ENCODE measurements at places on chromosomes 6 and 20.

GRCh38 chr20:44785768-44786167 lies 24.6 kb downstream of the RIMS4 start:
- DNase-seq: peak; percentile 83

DNA sequence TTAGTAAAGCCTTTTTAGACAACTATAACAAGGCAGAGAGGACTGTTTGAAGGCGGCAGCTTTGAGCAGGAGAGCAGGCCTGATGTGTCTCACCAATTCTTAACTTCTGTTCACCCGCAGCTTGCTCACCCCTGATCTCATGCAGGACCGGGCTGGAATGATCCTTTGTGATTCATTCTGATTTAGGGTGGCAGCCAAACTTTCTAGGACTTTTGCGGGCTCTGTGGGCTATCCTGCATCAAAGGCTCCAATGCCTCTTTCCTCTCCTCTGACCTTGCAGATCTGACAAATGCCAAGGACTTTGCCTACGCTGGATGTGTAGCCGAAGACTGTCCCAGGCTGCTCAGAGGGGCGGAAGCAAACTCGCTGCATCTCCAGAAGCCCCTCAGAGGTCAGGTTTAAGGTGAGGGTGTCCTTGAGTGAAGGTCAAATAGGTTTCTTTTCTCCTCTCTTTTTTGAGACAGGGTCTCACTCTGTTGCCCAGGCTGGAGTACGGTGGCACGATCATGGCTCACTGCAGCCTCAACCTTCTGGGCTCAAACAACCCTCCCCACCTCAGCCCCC lies 72.3 kb downstream of the VEGFA start:
- no peak for DNase-seq

DNA sequence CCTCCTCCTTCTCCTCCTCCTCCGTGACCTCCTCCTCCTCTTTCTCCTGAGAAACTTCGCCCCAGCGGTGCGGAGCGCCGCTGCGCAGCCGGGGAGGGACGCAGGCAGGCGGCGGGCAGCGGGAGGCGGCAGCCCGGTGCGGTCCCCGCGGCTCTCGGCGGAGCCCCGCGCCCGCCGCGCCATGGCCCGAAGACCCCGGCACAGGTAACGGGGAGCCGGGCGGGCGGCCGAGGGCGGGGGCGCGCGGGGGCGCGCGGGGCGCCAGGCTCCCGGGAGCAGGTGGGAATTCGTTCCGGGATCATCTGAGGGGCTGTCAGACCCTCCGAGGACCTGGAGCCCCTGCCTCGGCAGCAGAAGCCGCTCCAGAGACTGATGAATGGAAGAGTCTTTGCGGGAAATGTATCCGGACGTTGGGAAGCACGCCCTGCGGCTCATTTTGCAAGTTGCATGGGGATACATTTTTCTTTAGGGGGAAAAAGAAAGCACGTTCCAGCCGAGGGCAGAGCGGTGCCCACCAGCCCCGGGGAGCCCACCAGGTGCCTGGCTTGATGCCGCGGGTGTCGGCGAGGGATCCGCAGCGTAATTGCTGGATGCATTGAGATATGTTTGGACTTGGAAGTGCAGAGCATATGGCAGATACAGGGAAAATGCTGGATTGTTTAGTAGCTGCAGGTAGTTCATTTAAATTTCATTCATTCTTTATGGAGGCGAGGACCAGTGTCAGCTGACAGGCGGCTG lies 394 bp downstream of the MYB start:
- peak; percentile 33 for DNase-seq

DNA sequence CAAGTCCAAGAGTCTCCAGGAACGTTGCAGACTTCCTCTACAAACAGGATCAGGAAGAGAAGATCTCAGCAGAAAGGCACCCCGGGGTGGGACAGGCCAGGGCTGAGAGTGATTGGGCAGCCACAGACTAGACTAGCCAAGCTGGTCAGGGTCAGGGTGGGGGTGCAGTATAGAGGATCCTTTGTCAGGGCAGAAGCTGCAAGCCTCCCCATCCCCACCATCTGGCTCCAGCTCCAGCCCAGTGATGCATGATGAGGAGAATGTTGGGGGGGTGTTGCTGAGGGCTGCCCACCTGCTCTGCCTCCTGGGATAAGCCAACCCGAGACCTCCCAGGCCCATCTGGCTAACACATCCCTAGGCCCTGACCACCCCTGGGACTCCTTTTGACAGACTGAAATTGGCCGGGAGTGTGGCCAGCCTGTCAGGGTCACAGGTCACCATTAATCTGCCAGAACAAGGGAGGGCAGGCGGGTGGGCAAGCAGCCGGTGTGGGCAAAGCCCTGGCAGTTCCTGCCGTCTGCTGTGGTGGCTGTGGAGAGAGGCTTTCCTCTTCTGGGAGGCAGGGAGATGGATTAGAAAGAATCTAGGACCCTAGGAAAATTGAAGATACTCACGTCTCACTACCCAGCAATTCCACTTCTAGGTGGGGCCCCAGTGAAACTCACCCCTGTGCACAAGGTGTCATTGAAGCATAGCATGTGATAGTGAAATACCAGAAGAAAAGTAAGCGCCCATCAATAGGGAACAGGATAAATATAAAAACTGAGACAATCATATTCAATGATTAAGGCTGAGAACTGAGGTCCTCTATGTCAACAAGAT lies 22.1 kb upstream of the SNTA1 start:
- no peak for DNase-seq

DNA sequence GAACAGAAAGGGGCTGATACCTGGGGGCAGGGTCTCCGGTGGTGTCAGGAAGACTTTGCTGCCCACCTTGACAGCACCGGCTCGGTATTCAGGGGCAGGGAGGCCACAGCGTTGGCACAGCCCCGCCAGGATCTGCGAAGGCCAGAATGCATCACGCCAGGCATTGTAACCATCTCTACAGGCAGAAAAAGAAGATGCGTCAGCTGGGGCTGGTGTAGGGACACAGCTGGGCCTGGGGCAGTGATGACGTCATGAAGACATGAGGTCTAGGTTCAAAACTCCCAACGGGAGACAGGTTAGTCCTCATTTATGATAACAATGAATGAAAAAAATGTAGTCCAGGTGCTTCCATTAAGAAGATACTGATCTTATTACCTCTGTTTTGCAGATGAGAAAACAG lies 22.0 kb downstream of the ERGIC3 start:
- DNase-seq: no peak

GRCh38 chr6:6407071-6407741 lies 86.7 kb upstream of the F13A1 start:
- DNase-seq: no peak

DNA sequence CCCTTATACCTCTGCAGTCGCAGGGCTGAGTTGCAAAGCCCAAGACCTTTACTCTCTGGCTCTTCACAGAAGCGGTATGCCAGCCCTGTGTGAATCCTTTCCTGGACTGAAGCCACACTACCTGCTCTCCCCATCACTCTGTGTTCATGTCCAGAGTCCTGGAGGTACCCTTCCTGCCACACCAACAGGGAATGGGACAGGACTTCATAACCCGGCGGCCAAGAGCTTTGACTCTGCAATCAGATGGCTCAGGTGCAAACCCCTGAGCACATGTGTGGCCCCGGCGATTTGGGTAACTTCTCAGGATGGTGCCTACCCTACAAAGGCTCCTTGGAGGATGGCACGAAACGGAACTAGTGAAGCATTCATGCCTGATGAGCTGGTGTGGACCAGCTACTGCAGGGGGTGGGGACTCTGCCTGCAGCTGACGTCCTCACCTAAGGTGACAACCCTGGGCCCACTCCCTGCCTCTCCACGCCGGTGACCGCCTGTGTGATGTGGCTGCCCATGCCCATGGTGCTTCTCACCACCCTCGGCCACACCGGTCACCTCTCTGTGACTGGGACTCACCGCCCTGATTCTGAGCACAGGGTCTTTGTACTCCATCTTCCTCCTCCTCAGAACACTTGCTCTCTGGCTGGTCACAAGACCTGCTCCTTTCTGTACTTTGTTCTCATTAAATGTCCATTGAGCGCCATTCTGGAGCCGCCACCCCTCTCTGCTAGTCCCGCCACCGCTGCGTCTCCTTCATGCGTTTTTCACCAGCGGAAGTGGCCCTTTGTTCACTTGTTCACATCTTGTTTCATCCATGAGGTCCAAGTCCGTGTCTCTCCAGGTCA lies 116.7 kb downstream of the SULF2 start:
- no peak for DNase-seq

GRCh38 chr20:37535443-37536132 lies 7.9 kb upstream of the BLCAP start:
- no peak for DNase-seq

- DNase-seq: no peak
Observed at GRCh38 chr6:159308198-159308597, 139.0 kb downstream of the FNDC1 start.

DNA sequence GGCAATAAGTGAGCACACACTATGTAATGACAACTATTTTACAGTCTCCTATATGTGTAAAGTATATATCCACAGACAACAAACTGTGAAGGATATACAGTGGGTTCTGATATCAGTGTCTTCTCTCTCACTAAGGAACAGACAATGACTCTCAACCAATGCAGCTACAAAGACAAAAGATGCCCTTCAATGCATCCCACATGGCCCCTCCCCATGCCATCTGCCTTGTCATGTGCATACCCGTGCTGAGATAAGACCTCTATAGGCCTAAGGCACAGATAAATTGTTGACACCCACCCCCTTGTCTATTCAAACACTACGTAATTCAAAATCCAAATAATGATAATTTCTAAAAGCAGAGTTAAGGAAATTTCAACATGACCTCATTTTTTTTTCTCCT lies 1123.5 kb upstream of the MAP3K7 start:
- no peak for DNase-seq

DNA sequence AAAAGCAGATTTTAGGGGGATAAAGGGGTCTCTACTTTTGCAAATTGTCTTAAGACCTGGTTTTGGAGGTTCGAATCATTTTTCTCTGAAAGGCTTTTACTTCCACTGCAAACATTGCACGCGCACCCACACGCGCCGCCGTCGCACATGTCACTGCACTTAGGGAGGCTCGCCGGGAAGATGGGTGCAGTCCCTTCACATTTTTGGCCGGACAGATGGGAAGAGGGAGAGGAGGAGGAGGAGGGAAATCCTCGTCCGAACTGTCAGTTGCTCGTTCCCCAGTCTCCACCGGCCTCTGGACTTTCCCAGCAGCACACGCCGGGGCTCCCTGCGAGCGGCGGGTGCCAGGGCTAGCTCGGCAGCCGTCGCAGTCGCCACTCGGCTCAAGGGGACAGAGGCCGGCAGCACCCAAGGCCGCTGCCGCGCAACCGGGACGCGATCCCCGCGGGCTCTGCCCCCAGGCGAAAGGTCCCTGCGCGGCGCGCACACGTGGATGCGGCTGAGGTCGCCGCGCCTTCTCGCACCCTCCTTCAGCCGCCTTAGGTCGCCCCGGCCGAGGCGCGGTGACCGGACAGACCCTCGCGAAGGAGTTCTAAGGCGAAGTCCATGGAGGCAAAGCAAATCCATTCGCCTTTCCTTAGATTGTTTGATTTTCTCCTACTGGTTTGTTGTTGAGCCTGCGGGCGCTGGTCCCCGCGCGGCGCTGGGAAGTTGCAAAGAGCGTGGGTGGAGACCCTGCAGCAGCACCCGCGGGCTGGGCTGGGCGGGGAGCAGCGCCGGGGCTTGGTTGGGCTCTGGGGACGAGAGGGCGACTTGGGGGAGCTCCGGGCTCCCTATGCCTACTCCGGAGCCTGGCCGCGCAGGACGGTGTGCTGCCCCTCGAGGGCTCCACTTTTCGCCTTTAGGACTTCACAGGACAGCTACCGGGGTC lies 1.2 kb downstream of the MYB start:
- peak; percentile 48 for DNase-seq

DNA sequence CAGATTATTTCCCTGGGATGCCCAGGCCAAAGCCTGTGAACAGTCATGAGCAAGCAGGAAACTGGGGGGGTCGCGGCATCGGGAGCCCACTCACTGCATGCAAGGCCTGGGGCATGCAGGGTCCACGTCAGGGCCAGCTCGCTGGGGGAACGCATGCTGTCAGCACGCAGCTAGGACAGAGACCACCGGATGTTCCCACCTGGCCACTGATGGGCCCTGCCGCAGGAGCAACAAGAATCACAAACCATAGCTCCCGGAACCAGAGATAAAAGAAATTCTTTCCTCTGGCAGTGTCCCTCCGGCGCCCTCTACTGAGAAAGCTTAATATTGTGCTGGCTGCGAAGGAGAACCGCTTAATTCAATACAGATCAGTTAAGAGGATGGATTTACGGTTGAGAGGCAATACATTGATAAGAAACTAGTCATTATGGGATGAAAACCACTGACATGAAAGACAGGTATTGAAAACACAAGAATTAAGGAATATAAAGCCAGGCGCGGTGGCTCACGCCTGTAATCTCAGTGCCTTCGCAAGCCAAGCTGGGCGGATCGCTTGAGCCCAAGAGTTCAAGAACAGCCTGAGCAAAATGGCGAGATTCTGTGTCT lies 32.6 kb downstream of the C6orf15 start:
- peak; percentile 95 for DNase-seq

DNA sequence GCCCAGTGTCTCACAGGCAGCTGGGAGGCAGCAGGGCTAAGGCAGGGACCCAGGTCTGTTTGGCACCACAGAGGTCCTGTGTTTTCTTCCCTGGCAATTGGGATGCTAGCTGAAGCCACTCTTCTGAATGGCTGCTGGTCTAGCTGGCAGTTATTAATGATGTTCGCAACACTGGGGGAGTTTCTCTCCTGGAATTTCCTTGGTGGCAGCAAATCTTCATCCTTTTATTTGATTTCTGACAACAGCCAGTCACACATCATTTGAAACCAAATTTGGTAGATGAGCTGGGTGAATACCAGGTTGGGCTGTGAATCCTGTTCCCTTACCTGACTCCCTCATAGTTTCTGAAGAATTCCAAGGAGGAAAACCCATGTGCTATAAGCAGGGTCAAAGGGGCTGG lies 40.8 kb upstream of the SLC4A11 start:
- DNase-seq: no peak

- peak; percentile 70 for DNase-seq
Observed at GRCh38 chr6:5997420-5997987, 9.2 kb downstream of the NRN1 start.

GRCh38 chr6:15504581-15505350 lies 158.1 kb downstream of the DTNBP1 start:
- no peak for DNase-seq

DNA sequence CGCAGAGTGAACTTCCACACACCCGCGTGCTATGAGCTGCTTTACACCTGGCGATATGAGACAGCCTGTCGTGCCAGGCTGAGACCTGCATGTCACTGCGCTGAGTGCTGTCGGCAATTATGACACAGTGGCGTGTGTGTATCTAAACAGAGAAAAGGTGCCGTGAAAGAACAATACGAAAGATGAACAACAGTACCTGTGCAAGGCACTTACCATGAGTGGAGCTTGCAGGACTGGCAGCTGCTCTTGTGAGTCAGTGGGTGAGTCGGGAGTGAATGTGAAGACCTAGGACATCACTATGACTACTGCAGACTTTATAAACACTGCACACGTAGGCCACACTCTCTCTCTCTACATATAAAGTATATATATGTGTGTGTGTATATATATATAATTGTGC lies 68.5 kb upstream of the DUSP22 start:
- no peak for DNase-seq

- DNase-seq: no peak
Observed at GRCh38 chr6:4496284-4496683, 279.9 kb upstream of the CDYL start.
